Activated T-cell treated with anti-CD3 and anti-CD28 coated beads, Interleukin-2, amount 50 U/mL, for 24 hours (primary cell): ENCODE measurements at places on chromosomes 11 and 22.
A peak's percentile ranks its signal among the peaks of the same experiment; 100 is the strongest.

DNA sequence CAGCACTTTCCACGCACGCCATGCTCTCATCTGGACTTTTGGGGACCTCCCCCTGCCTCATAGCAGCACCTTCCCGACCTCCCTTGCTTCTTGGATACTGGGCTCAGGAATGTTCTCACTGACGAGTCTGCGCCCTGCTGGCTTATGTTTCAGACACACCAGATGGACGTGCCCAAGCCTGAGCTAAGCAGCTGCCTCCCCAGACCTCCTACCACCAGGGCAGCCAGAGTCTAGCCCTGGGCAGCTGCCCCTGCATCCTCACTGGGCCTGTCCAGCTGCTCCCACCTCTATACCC lies 13.2 kb upstream of the RGL4 start:
- no peak for DNase-seq

- DNase-seq, result no peak
Observed at GRCh38 chr11:76759517-76759916, 23.6 kb upstream of the TSKU start.

- DNase-seq, result no peak
Observed at GRCh38 chr11:48154151-48154550, 62.5 kb upstream of the OR4B1 start.

GRCh38 chr11:107430525-107430924 lies 27.1 kb downstream of the CWF19L2 start:
- no peak for DNase-seq

- no peak for DNase-seq
Observed at GRCh38 chr11:70532066-70532440, 133.7 kb downstream of the CTTN start.

DNA sequence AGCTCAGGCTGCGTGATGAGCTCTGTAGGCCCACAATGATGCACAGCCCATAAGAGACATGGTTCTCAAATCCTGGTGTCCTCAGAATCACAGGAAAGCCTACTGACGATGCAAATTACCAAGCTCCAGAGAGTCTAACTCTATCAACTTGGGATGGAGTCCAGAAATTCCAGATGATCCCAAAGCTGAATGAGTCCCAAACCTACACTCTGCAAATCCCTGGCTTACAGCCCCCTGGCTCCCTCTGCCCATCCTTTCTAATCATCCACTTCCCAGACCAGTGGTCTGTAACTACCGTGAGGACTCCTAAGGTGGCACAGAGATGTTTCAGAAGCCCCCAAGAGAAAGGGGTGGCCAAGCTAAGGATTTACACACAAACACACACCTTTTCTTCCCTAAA lies 13.5 kb downstream of the ARFGAP2 start:
- no peak for DNase-seq

DNA sequence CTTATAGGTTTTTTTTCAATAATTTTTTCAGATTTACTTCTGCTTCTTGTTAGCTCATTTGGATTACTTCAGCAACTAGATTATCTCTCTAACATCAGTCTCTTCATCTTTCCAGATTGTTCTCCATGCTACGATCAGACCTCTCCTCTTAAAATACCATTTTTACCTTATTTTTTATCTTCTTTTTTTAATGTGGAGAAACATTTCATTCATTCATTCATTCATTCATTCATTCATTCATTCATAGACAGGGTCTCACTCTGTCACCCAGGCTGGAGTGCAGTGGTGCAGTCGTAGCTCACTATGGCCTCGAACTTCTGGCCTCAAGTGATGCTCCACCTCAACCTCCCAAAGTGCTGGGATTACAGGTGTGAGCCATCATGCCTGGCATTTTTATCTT lies 189.4 kb downstream of the UVRAG start:
- no peak for DNase-seq

- no peak for DNase-seq
Observed at GRCh38 chr11:665704-666281, 28.7 kb downstream of the DRD4 start.

DNA sequence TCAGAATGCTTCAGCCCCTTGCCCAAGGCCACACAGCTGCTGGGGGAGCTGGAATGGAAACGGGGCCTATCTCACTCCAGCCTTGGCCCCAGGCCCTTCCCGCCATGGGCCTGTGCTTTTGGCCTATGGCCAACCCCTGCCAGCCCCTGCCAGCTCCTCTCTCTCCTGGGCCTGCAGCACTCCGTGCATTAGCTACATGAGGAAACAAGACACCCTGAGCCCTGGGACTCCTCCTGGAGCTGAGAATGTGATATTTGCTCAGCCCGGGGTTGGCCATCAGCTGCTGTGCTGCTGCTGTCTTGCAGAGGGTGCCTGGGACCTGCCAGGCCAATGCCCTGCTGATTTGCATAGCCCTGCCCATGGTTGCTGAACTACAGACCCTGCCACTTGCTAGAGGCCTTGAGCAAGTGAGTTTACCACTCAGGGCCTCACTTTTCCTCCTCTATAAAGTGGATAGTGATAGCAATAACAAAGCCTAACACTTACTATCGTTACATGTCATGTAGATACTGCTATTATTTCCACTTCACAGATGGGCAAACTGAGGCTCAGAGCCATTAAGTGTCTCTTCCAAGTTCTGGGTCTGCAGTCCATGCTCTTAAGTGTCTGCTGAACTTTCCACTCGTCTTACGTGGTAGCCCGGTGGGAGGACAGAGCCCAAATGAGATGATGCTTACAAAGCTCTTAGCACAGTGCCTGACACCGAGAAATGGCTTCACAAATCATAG lies 99.6 kb downstream of the KIAA1671 start:
- no peak for DNase-seq

GRCh38 chr11:94243571-94244515 lies 60.5 kb upstream of the IZUMO1R start:
- no peak for DNase-seq

- DNase-seq, result no peak
Observed at GRCh38 chr11:2577031-2577990, 122.5 kb downstream of the KCNQ1OT1 start.

- no peak for DNase-seq
Observed at GRCh38 chr11:33685082-33685481, 15.5 kb downstream of the C11orf91 start.

DNA sequence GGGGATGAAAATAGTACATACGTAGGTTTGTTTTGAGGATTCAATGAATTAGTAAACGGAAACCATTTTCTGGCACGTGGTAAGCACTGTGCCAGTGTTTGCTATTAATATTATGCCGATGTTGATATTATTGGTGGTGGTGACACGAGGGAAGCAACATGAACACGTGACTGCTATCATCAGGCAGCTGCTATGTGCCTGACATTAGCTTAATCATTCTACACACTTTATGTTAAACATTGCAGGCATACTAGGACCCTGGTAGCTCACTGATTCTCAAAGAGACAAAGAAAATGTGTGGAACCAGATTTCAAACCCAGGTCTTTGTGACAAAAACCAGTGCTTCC lies 656 bp downstream of the SRRD start:
- no peak for DNase-seq

DNA sequence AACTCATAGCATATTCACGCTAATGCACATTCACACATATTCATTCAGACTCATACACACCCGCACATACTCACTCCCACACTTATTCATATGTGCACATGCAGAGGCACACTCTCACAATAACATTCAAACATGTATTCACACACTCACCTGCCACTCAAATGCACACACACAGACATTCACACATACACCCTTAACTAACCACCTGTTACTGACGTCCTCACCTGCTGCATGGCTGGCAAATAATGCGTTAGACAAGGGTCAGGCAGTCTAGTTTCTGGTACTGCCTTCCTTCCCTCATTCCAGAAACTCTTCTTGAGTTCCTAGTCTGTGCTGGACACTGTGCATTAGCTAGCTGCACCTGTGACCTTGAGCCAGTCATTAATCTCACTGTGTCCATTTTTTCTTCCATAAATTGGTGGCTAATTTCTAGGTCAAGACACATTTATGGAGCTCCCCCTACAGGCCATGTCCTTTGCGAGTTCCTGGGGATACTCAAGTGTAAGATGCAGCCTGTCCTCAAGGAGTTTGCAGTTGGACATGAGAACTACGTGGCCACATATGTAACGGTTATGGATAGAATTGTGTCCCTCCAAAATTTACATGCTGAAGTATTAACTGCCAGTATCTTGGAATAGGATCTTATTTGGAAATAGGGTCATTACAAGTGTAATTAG lies 34.5 kb upstream of the SEZ6L start:
- DNase-seq, result no peak

GRCh38 chr22:20741634-20742581 lies 32.0 kb upstream of the SERPIND1 start:
- DNase-seq, result peak; percentile 50

GRCh38 chr11:104688731-104689130 lies 209.5 kb downstream of the CASP12 start:
- DNase-seq, result no peak

DNA sequence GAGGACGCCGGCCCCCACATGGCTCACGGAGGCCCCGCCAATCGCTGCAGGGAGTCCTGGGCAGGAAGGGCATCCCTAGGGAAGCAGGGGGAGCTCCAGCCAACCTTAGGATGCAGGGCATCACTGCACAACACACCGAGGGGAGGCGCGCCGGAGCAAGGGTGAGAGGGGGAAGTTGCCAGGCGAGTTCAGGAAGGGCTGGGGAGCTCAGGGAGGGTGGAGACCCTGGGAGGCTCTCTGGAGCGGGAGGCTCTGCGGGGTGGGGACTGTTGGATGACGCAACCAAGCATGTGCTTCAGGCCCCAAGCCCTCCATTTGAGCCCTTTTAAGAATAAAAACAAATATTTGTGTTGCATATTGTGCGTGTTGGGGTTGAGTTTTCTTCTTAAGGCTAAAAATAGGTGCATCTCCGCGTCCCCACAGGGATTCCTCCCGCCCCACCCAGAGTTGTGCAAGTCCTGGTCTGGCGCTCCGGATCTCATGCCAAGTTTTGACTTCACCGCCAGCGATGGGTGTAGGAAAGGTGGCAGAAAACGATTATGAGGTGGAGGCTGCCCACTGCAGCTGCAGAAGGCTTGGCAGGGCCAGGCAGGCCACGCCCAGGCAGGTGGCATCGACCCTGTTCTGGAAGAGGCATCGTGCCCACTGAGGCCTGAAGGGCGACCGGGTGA lies 65.2 kb downstream of the WNT7B start:
- DNase-seq, result no peak

- DNase-seq, result no peak
Observed at GRCh38 chr11:124754309-124754708, 2.3 kb upstream of the VSIG2 start.

GRCh38 chr11:95547976-95548375 lies 241.6 kb downstream of the FAM76B start:
- DNase-seq, result no peak

- DNase-seq, result no peak
Observed at GRCh38 chr11:34549271-34549670, 35.7 kb upstream of the ELF5 start.

DNA sequence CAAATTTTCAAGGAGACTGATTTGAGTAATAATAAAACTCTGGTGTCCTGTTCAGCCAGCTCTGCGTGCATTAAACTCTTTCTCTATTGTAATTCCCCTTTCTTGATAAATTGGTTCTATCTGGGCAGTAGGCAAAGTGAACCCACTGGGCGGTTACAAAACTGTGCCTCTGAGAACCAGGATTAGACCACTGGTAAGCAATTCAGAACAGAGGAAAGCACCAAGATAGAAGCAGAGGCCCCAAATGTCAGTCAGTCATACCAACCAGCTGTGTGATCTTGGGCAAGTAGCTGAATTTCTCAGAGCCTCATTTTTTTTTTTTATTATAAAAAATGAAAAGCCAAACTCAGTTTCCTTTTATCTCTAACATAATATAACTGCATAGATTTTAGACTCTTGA lies 54.9 kb downstream of the TRIM44 start:
- DNase-seq, result no peak

- no peak for DNase-seq
Observed at GRCh38 chr22:32255726-32256125, 579 bp upstream of the SLC5A4 start.

DNA sequence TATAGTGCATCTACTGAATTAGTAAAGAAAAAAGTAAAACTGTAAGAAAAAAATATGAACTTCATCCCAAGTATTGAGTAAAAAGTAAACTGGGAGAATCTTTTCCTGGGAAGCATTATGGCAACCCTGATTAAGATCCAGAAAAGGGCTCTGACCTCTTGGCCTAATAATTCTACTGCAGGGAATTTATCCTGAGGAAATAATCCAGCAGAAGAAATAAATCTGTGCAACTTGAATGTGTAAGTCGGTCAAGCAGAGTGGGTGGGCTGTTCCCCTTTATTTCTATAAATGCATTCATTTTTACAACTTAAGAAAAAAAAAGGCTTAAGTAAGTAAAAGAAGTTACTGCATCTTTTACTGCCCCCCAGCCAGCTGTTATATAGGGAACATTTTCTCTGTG lies 111.2 kb upstream of the PARVA start:
- no peak for DNase-seq

DNA sequence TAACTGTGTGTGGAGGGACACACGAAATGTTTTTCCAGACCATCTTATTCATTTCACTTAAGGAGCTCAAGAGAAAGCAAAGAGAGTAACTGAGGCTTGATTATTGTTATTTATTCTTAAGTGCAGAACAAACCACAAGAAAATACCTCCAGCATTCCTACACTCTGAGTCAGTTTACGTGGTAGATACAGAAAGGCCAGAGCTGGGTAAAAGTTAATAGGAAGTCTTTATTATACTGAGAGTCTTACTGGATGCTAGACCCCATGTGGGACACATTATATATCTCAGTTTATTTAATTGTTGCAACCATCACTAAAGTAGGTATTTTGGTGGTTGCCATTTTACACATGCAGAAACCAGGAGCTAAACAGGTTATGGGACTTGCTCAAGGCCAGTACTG lies 261.4 kb upstream of the POU2AF2 start:
- DNase-seq, result no peak

GRCh38 chr11:86593833-86594232 lies 78.6 kb downstream of the ME3 start:
- DNase-seq, result no peak

GRCh38 chr11:65470433-65471049 lies 28.3 kb upstream of the MALAT1 start:
- DNase-seq, result no peak

DNA sequence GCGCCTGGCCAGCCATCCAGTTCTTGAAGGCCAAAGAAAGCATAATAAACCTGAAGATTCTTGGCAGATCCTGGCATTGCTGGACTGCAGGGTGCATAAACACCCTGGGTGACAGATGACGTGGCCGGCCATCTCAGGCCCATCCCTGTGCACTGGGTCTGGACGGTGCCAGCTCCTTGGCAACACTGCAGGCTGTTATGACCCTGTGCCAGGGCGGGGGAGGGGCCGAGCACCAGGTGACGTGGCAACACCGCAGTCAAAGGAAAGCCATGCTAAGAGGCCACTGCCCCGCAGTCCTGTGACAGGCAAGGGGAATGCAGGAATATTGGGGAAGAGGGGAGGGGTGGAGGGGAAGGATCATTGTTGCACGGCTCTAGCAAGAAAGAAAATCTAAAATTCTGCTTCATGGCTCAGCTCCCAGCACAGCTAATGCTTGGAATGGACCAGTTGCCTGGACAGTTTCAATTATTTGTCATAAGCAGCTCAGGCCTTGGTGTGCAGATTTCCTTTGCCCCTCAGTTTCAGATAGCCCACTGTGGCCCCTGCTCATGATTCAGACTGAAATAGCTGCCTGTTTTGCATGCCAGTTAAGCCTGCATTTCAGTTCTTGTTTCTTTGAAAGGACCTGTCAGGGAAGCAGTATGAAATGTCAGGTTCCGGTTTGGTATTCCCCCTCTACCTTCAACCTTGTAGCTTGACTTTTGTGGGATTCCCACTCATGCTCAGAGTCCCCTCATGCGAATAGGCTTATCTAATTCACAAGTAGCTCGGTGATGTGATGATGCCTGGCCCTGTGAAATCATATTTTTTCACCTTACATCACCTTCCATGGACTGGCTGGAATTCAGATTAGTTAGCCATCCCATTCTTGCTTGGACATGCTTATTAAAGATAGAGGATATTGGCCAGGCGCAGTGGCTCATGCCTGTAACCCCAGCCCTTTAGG lies 29.7 kb upstream of the DDX6 start:
- DNase-seq, result no peak
